ENCODE measurements at places on chromosomes 12 and 14. TPM values are rescaled to one million over a fixed set of nuclear protein-coding genes. Genes with fewer than 3 reads are reported as not detected.

The LAG3 gene
- 4.7 TPM for total RNA-seq

The P2RX2 gene
- not detected for total RNA-seq

The ATF1 gene
- 31.7 TPM for total RNA-seq

The ASIC1 gene
- 25.0 TPM for total RNA-seq

The HOXC9 gene
- total RNA-seq = 6.3 TPM

The SUPT16H gene
- total RNA-seq = 199 TPM

The SLCO1B1 gene
- 0.21 TPM for total RNA-seq

The ZNF891 gene
- 3.9 TPM for total RNA-seq

Measured in neural crest cell (in vitro differentiated cells).